Foreskin melanocyte (primary cell): ENCODE measurements at places on chromosomes 7 and 10.

DNA sequence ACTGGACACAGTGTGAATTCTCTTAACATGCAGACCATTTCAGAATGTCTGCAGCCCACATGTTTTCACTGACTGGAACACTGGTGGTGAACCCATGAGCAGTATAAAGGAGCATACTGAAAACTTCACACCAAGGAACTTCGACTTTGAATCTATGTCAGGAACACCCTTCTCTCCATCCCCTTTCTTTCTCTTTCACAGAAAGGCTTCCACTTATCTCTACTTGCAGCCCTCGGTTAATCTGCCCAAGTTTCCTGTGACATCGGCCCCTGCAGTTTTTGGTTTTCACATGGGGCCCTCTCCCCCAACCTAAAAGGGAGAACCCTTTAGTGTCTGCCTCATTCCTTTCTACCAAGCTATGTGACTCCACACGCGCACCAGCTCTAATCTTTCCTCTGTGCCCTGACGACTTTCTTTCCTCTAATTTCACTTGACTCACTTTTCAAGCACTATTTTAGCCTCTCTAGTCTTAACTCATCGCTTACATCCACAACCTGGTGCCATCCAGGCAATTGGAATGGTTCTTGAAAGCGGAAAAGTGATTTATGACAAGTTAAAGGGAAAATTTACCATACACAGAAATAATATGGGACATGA, 70.1 kb downstream of the RELN start:
- DNase-seq: no peak

DNA sequence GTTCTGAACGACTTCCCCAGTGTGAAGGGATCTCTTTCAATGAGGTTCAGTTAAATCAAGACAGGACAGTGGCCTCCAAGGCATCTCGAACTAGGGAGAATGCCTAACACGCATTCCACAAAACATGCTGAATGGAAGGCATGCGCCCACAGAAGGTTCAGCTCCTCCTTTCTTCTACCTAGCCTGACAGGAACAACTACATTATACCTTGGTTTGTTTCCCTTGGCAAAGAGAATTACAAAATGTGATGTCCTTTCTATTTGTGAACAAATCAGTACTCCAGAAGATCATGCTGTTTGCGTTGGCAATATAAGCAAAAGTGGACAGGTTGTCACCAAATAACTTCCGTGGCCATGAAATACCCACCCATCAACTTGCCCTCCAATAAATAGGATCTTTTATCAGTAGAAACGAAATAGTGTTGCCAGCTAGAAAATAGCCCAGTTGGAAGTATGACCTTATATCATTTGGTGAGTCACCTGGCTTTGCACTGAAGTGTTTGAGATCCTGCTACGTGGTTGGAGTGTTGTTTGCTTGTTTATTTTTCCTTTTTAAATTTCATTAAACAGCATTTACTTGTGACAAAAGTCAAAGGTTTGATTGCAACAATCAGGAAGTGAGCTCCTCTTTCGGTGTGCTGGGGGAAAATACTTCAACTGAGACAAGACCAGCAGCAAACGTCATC, 117.0 kb upstream of the FAM204A start:
- DNase-seq: no peak

DNA sequence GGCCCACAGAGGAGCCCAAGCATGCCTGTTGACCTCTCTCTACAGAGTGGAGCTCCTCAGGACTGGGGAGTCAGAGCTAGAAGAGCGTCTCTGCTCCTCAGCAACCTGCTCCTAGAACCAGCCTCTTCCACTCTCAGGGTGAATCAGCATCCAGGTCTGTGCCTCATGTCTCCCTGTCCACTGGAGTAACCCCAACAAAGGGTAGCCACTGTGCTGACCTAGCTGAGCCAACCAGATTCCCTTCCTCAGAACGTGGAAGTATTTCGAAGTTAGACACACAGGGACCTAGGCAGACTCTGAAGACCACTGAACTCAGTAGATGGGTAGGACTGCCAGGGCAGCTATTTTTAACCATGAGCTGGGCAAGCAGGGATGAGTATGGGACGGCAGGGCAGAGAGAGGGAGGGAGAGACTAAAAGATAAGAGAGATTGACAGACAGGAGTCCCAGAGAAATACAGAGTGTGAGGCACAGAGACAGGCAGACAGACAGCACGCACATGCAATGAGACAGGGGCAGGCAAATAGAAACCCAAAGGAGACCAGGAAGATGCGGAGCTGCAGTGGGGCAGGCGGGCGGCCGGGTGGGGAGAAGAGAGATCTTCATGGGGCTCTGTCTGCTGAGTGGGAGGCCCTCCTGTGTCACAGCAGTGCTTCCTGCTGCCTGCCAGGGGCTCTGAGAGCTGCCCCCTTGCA, 56.7 kb downstream of the OSBPL3 start:
- DNase-seq: no peak

DNA sequence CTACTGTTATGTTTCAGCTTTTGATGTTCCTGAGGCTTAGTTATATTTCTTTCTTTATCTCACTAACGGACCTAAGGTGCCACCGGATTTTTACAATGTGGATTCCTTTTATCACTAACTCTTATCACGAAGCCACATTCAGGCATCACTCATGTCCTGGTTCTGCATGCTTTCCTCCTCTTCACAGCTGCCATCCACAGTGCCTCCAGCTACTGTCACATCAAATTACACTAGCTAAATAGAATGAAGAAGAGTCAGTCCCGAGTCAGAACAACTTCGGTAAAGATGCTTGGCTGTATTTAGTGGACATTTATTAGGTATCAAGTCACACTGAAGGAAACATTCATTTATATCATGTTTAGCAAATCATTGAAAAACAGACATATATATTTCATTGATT, 153.2 kb downstream of the NEBL start:
- DNase-seq: no peak

- DNase-seq: no peak
Measured at GRCh38 chr7:2873146-2873545, 29.0 kb upstream of the GNA12 start.

DNA sequence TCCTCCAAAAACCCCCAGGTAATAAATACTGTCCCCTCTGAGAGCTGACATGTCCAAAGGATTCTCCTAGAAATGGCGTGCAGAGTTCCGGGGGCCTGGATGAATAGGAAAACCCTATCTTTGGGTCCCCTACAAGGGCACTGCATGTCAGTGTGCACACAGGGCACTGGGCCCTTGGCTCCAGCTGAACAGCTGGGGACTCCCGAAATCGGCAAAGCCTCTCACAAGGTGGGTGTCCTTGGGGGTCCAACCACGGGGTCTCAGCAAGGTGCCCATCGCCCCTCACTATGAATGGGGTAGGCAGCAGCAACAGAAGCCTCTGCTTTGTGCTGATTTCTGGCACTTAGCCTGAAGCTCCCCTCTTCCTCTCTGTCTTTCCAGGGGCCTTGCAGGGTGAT, 46.1 kb downstream of the SLIT1 start:
- DNase-seq: no peak

DNA sequence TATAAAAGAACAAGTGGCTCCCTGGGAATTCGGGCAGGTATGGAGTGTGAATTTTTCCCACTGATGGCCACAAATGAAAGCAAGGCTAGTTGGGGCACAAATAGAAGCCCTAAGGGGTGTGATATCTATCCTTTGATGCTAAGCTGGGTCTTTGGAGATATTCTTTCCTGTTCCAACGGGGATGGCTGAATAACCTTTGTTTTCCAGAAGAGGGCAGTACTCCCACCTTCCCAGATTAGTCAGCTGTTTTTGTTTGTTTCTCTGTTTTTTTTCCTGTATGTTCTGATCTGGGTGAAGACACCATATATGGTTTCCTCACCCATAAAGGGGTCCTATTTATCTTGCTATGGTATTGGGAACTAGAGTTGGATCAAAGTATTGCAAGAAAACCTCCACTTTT, 947.7 kb upstream of the SORCS1 start:
- DNase-seq: peak; percentile 3

GRCh38 chr7:20299647-20300312, 30.9 kb upstream of the ITGB8 start:
- DNase-seq: no peak

GRCh38 chr10:124251317-124252065, 158.1 kb upstream of the CHST15 start:
- no peak for DNase-seq

- no peak for DNase-seq
Measured at GRCh38 chr7:77917500-77918262, 119.1 kb downstream of the PHTF2 start.

DNA sequence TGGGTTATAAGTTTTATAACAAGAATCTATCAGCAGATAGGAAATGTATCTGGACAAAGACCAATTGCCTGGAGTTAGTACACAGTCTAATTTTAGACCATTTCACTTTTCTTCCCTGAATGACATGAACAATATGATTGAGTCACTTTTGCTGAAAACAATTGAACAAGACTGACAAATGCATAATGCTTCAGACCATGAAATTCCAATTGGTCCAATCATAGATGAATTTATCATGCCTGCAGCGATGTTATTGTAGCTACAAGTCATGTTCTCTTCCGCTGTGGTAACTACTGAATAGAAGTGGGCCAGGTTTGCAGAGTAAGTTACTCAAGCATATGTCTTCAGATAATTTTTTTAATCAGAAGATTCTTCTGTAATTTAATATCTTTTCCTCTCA, 73.4 kb downstream of the VSTM2A start:
- no peak for DNase-seq

GRCh38 chr10:16602104-16602775, 80.6 kb upstream of the C1QL3 start:
- no peak for DNase-seq

DNA sequence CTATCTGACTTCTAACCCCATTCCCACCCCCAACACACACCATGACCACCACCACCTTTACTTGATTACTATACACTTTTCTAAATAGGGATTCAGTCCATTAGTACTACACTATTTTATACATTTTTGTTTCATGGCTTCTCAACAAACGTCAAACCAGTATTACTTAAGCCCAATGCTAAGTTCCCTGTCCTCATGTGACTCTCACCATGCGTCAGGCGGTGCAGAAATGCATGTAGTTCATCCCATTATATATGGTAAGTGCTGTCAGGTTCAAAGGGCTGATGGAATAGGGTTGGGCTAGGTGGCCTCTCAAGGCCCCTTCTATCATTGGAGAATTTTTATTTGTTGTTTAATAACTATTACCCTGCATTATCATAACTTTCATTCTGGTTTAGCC, 19.5 kb upstream of the VPS41 start:
- DNase-seq: no peak

- no peak for DNase-seq
Measured at GRCh38 chr10:113063043-113063967, 113.3 kb downstream of the TCF7L2 start.

- no peak for DNase-seq
Measured at GRCh38 chr7:108589199-108589598, 19.5 kb downstream of the DNAJB9 start.

GRCh38 chr10:30589441-30589840, 40.1 kb downstream of the LYZL2 start:
- no peak for DNase-seq

- DNase-seq: no peak
Measured at GRCh38 chr7:6648815-6649104, 11.6 kb downstream of the ZNF316 start.

DNA sequence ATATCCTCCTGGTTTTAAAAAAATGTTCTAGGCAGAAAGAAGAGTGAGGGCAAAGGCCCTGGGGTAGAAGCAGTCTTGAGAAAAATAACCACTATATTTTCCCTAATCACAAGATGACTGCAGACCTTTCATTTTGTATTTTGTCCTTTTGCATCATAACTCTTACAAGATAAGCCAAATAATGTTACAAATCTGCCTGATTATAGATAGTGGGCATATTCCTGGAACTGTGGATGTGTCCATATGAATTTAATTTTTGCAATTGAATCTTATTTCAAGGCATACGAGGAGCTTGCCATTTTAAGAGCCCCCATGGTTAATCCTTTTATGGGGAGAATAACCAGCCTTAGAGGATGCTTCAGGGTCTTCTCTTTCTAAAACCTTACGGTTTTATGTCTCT, 102.7 kb downstream of the ADRA2A start:
- DNase-seq: no peak

DNA sequence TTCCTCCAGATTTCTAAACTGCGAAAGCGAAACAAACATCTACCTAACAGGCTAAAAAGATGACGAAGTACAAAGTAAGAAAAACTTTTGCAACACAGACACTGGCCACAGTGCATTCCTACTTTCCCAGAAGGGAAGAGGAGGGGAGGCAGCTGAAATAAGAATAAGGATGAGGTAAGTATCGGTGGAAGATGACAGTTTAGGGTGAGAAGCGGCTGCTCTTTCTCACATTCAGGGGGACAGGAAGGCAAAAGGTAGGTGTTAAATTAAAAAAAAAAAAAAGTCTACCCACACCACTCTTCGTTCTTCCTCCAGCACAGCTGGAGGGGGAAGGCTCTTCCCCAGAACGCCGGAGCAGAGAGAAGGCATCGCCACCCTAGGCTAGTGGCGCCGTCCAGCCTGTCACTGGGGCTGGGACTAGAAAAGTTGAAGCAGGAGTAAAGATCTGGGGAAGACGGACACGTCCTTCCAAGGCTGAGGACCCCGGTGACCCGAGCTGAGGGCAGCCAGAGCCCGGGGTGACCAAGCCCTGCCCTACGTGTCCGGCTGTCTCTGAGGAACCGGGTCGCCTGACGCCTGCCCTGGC, 846 bp downstream of the DNAJC1 start:
- peak; percentile 8 for DNase-seq

- no peak for DNase-seq
Measured at GRCh38 chr7:141167381-141167964, 93.6 kb downstream of the TMEM178B start.

DNA sequence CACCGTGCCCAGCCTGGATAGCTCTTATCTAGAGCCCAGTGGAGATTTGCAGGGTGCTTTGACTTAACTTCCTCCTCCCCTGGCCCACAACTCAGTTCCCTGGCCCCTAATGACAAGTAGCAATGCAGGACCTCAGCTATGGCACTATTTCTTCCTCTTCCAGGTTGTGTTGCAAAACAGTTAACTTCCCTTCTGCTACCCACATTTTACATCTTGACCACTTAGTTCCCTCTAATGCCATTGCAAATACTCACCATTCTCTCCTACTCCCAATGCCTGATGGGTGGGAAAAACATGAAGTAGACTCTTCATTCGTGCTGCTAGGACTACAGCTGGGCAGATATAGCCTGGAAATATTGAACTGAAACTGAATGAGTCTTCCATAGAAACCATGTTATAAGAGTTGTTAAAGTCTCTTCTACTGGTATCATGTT, 39.1 kb upstream of the FGL2 start:
- no peak for DNase-seq

- DNase-seq: no peak
Measured at GRCh38 chr7:3243680-3244079, 57.4 kb upstream of the SDK1 start.

GRCh38 chr10:86188326-86188725, 178.3 kb downstream of the GRID1 start:
- DNase-seq: no peak

GRCh38 chr7:105617280-105618015, 36.2 kb upstream of the EFCAB10 start:
- DNase-seq: no peak

GRCh38 chr10:118908557-118909256, 120.8 kb upstream of the NANOS1 start:
- DNase-seq: no peak

GRCh38 chr7:27147199-27148030, at the start of gene HOXA6:
Gene HOXA6, minus strand, starts transcription at chr7:27147774. Its CDS starts 25 bp downstream, at chr7:27147749.
- no peak for DNase-seq
